ENCODE measurements at places on chromosomes 2 and 18.

DNA sequence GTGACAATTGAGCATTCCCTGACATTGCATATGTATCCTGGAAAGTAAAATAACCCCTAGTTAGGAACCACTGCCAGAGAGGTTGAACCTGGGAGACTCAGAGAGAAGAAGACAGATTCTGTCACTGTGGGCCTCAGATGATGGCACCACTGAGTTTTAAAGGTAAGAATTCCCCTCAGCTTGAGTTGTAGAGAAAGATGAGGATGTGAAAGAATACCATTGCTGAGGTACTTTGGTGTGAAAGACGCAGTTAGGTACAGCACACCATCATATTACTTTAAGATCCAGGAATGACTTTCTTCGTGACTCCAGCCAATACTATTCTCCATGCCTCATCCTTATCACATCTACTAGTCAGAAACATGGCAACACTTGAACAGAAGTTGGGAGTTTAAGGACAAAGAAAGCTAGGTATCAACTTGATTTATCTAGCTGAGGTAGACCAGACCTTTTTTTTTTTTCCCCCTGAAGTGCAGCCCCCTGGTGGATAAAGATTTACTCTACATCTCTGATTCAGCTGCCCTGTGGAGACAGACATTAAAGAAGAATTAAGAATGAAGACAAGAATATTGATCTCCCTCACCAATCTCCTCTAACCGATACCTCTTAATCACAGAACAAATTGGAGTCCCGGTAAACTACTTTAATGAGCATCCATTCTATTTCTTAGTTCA is 630.5 kb upstream of the FANCL start:
- DNase-seq: no peak

- DNase-seq: no peak
Measured at GRCh38 chr18:73979742-73980141, 167.9 kb downstream of the FBXO15 start.

DNA sequence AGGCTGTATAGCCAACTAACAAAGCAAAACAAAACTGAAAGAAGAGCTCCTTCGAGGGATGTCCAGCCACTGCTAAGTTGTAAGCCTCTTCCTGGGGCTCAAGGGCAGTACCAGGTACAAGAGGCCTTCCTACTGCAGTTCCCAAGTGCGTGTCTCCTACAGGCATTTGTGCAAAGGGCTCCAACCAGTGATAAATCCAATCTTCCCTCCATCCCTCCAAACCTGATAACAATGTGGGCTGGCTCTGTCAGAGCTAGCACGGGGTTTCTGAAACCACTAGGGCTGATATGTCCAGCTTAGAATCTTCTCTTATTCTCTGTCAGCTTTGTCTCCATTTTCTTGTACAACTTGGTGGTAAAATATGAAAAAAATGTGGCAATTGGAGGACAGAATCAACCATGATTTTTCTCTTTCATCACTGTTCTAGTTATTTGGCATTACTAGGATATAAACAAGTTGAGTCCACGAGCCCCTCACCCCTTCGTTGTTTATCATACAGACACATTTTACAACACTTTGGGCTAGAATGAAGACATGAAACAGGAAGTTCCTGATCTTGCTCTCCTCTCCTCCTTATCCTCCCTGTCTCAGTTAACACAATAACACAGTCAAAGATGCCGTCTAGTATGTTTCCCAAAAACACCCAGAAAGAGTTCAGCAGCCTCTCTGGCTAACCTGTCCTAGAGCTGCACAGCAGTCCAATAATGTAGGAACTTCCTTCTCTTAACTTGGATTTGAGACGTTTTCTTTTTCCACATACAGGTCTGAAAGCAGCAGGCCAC is 35.4 kb upstream of the WIPF1 start:
- no peak for DNase-seq

DNA sequence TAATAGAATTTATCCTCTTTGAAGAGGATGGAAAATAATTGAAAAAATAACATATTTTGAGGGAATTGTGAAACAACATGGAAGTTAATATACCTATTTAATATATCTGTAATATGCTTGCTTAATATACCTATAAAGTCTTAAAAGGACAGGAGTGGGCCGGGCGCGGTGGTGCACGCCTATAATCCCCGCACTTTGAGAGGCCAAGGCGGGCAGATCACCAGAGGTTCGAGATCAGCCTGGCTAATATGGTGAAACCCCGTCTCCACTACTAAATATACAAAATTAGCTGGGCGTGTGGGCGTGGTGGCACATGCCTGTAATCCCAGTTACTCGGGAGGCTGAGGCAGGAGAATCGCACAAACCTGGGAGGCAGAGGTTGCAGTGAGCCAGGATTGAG is 254.9 kb downstream of the TMX3 start:
- no peak for DNase-seq

- no peak for DNase-seq
Measured at GRCh38 chr2:234514873-234515638, 18.2 kb upstream of the ARL4C start.

DNA sequence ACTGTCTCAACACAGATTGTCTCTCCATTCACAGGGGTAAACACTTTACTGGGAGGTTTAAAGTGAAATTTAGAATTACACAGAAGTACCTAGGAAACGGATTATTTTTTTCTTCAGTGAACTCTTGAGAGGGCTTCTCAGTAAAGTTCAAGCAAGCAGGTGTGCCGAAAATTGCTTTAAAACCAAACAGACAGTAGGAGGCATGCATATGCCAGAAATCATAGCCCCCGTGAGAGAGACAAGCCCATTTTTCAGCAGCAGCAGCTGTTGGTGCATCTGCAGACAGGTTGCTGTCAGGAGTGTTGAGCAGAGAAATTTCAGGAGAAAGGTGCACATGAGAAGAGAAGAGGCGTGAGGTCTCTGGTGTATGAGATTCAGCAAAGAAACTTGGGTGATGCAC is 2115.5 kb upstream of the CELF4 start:
- DNase-seq: no peak

GRCh38 chr2:48043746-48044145 is 137.4 kb upstream of the FBXO11 start:
- DNase-seq: no peak

DNA sequence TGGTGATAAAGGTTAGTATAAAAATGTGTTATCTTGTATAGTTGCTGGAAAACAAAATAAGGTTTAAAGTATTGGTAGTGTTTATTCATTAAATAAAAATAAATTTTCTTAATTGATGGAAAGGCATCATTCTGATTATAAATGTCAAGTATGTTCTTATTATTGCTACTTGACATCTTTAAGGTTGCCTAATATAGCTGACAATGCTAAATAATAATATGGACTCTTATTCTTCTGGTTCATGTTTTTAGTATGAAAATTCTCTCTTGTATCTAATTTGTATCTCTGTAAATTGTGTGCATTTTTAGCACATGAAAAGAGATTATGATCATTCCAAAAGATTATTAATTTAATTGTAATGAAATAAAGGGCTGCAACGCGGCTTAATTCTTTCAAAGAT is 25.0 kb downstream of the RBM44 start:
- no peak for DNase-seq

- DNase-seq: no peak
Measured at GRCh38 chr18:63284827-63285733, 34.5 kb downstream of the BCL2 start.

DNA sequence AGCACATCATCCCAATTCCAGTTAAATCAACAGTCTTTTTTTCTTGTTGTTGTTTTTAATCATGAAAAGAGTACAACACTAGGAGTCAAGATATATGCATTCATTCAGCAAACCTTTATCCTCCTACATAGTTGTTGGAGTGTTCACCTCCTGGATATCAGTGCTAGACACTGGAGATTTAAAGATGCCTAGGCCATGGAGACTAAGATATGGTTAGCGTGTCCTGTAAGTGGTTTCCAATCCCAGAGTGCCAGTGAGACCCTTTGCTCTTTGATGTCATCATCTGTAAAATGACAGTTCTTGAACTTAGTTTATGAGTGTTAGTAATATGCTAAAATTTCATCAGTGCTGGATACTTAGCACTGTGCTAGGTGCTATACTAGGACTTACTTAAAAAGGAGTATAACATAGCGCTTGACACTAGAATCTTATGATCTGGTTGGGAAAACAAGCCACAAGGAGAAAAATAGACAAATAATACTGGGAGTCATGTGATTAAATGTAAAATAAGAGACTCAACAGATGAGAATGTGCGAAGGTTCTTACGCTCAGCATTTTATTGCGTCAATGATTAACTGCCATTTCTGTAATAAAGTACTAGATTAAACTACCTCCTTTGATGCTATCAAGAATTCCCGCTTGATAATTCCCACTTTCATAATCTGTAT is 31.5 kb downstream of the BABAM2 start:
- no peak for DNase-seq

GRCh38 chr18:75167759-75168618 is 41.0 kb downstream of the PTGR3 start:
- DNase-seq: no peak

GRCh38 chr2:36463365-36463764 is 107.8 kb downstream of the CRIM1 start:
- no peak for DNase-seq

All from activated T-cell treated with anti-CD3 and anti-CD28 coated beads for 4 hours (primary cell).